Nucleus accumbens (tissue), 56 donors: ENCODE measurements at places on chromosomes 7 and 10.
A peak's percentile ranks its signal among the peaks of the same experiment; 100 is the strongest.

DNA sequence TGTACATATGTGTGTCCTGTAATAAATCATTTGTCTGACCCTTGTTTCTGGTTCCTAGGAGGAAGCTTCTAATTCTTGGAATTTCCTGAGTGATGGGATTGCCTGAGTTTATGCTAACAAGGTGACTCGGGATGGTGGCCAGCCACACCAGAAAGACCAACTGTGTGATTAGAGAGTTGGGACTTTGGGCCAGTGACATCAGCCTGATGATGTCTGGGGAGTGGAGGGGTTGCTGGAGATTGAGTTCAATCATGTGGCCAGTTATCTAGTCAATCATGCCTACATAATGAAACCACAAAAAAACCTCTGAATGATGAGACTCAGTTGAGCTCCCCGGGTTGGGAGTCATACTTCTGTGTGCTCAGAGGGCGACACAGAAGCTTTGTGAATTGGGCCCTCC, 23.5 kb upstream of the CARD11 start:
- no peak for DNase-seq

DNA sequence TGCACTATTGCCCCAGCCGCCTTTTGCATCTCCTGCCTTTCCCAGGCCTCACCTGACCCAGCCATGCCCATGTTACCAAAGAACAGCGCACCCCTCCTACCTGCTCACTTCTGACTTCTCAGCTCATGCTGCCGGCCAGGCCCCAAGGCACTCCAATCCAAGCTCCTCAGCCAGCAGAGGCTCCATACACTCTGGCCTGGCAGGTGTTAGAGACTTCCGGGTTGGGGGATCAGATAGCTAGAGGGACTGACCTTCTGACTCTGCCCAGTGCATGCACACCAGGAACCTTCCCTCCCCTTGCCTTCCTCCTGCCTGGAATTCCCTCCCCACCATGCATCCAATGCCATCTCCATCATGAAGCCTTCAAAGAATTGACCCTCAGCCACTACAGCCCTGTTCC, 56.2 kb upstream of the ZMIZ1 start:
- no peak for DNase-seq

DNA sequence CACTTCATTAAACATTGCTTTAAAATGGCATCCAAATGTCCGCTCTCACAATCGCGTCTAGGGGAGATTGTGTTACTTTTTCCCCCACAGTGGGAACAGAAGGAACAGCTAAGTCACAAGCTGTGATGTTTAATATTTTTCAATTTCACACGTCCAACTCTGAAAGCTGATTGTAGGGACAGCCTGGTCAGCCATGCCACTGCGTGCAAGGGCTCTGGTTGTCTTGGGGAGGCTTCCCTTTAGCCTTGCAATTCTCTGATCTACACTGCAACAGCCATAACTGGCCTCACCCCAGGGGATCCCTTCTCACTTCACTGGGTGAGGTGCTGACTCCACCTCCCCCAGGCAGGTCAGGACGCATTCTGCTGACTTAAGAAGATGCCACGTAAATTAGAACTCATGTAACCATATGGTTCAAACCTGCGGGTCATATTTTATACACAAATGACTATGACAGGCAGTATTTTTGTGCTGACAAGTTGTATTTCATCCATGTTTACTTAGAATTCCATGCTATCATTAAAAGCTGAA, 425.2 kb upstream of the NFE2L3 start:
- DNase-seq, result no peak

DNA sequence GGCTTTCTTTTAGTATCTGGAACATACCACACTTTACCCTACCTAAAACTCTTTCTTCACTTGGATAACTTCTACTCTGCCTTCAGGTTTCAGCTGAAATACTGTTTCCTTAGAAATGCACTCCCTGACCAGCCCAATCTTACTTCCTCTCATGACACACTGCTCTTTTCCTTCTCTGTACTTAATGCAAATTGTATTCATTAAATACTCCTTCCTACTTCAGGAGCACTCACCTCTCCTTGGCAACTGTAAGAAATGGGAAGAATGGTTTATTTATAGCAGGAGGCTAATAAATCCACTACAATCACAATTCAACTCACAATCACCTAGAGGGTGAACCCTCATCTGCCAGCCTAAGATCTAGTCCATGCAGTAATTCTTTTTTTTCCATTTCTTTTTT, 15.2 kb downstream of the ZCWPW1 start:
- DNase-seq, result no peak

GRCh38 chr7:50491943-50492342, 41.8 kb upstream of the FIGNL1 start:
- no peak for DNase-seq

DNA sequence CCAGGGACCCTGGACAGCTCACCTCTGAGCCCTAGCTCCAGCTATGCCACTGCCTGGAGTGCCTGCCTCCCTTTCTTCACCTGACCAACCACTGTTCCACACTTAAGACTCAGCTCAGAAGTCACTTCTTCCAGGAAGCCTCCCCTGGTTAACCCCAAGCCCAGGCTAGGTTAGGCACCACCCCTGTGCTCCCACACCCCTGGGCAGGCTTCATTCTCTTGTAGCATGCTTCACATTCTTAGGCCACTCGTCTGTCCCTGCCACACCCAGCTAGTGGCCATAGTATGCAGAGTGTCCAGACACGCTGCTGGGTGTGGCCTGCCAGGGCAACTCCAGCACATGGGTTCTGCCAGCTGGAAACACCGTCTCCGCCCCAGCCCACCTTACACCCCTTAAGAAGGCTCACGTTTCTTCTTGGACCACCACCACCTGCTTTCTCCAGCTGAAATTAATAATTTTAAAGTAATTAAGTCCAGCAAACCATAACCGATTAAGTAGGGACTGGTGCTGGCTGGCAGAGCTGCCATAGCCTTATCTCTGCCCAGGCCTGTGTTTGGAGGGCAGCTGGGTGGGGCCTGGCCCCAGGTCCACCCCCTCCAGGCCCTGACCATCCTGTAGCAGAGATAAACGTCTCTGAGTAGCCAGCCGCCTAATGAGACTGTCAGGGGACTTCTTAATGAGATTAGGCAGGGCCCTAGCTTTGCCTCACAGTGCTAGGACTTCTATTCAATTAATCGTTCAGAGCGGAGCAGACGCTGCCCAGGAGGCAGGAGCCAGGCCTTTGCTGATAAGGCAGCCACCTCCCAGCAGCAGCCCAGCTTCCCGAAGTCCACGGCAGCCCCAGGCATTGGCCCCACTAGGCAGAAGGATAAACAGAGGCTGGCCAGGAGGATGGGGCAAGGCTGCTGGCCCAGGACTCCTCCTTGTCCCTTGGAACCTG, 20.5 kb downstream of the GRID1 start:
- DNase-seq, result no peak

GRCh38 chr7:124489925-124490324, 275.7 kb downstream of the GPR37 start:
- DNase-seq, result no peak

- DNase-seq, result no peak
Observed at GRCh38 chr7:47478017-47478344, 103.9 kb downstream of the TNS3 start.

DNA sequence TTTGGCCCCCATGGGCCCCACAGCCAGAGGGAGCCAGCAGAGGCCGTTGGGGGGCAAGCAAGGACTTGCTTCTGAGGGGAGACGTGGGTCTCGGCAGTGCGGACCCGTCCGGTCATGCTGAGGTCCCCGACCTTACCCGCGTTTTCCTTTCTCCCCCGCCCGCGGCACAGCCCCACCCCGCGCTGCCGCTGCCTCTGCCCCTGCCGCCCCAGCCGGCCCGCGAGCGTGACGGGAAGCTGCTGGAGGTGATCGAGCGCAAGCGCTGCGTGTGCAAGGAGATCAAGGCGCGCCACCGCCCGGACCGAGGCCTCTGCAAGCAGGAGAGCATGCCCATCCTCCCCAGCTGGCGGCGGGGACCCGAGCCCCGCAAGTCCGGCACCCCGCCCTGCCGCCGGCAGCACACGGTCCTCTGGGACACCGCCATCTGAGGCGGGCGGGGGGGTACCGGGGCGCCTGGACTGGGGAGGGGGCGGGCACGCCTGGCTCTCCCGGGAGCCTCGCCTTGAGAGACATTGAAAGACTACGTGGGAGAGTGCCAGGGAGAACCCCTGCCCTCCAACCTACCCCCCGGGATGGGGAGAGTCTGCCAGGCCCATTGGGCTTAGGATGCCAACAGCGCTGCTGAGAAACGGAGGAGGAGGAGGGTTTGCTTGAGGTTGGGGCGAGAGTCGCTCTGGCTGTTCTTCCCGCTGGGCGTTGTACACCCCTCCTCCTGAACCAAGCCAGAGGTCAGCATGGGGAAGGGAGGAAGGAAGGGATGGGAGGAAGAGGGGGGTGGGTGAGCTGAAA, 9.9 kb downstream of the NYAP1 start:
- no peak for DNase-seq

GRCh38 chr10:8365935-8366911, 311.7 kb downstream of the GATA3 start:
- no peak for DNase-seq

DNA sequence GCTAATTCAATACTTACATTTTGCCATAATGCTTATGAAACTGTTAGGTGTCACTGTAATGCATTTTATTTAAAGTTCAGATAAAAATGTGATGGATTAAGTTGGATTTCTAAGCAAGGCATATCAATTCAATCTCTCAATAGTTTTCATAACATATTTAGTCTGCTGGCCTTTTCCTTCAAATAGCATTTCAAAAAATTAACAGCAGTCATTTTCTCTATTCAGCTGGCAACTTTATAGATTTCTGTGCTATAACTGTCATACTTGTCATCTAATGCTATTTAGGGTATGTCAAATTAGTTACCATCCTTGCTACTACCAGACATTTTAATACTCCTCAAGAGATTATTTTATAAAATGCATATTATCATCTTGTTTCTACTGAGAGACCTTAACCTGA, 4.3 kb downstream of the GAD2 start:
- DNase-seq, result no peak

GRCh38 chr7:93902777-93903423, 3.5 kb upstream of the GNGT1 start:
- DNase-seq, result no peak

- DNase-seq, result no peak
Observed at GRCh38 chr10:45354261-45354660, 19.8 kb upstream of the ALOX5 start.

GRCh38 chr10:620417-620816, 69.1 kb downstream of the DIP2C start:
- no peak for DNase-seq

GRCh38 chr7:117076426-117076943, 123.2 kb downstream of the ST7 start:
- DNase-seq, result no peak

DNA sequence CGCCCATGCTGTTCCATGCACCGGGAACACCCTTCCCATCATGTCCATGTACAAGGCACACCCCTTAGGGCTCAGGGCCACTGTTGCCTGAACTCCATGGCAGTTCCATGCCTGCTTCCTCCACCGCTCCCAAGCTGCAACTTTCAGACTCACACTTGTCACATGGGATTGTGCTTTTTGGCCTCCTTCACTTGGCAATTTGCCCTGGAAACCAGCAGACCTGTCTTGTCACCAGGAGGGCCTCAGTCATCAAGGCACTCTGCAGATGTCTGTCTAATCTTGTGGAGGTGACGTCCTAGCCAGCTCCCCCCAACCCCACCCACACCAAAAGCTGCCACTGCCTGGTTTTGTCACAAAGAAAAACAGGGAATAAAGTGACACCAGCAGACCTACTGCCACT, 47.5 kb downstream of the CARD11 start:
- no peak for DNase-seq

GRCh38 chr10:16942381-16943078, 125.3 kb upstream of the RSU1 start:
- no peak for DNase-seq

DNA sequence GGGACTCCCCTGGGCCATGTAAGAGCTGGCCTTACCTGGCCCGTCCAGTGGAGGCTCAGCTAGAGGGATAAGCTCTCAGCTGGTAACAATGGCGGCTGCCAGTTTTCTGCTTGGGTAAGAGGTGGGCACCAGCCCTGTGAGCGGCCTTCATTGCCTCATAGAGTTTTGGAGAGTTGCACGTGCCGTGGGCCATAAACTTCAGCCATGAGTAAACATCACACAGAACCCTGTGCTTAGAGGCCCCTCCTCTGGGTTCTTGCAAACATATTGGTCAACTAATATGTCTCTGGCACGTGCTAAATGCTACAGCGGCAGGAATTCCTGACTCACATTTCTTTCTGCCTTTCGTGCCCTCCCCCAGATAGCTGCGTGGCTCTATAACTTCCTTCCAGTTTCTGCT, 103.9 kb upstream of the LEP start:
- no peak for DNase-seq

- peak; percentile 26 for DNase-seq
Observed at GRCh38 chr7:29866490-29866930, 60.2 kb downstream of the WIPF3 start.
